ENCODE measurements at places on chromosomes 16 and 17. TPM values are rescaled to one million over a fixed set of nuclear protein-coding genes. Genes with fewer than 3 reads are reported as not detected.

DNA sequence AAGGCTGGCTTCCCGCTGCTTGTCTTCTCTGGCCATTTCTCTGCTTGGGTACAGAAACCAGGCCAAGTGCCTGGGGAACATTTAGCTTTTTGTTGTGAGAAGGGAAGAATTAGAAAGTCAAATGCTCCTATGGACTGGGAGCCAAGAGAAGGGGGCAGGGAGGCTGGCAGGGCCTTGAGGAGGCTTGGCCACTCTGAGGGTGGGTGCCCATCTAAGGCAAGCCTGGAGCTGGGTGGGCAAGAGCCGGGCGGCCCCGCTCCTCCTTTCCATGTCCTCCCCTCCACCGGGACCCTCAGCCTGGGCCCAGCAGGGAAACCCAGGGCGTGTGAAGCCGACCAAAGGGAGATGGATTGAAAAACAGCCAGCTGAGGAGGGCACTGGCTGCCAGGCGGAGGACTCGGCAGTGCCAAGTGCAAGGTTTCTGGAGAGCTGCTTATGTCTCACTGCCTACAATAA is 69.4 kb downstream of the NTN1 start:
- H3K36me3 ChIP-seq, result no peaks in the 10 kb centered on the region
- no peaks in the 10 kb centered on the region for H3K27me3 ChIP-seq
- H3K4me1 ChIP-seq, result no peaks in the 10 kb centered on the region

- peaks cover 25% of the 10 kb centered on the region for H3K4me1 ChIP-seq
- no peak overlapping the region for H3K4me3 ChIP-seq
- DNase-seq, result peak; percentile 93
- H3K36me3 ChIP-seq, result no peaks in the 10 kb centered on the region
- H3K27me3 ChIP-seq, result no peaks in the 10 kb centered on the region
These were observed 29.5 kb upstream of the GSE1 start for GRCh38 chr16:85583491-85584181.

- H3K4me1 ChIP-seq, result peaks cover 10% of the 10 kb centered on the region
- H3K4me3 ChIP-seq, result no peak overlapping the region
- no peaks in the 10 kb centered on the region for H3K27me3 ChIP-seq
- DNase-seq, result peak; percentile 25
These were observed 301.8 kb upstream of the MAF start for GRCh38 chr16:79902351-79902750.

GRCh38 chr16:83046664-83047063 is 419.9 kb downstream of the CDH13 start:
- no peak for DNase-seq
- H3K36me3 ChIP-seq, result no peaks in the 10 kb centered on the region
- H3K27ac ChIP-seq, result no peak overlapping the region
- no peaks in the 10 kb centered on the region for H3K4me1 ChIP-seq
- H3K27me3 ChIP-seq, result no peaks in the 10 kb centered on the region

The CACNA1H gene
- 30.5 TPM for total RNA-seq

GRCh38 chr17:77581480-77581879 is 377.0 kb upstream of the TNRC6C start:
- H3K36me3 ChIP-seq, result no peaks in the 10 kb centered on the region
- H3K27ac ChIP-seq, result no peak overlapping the region
- peaks cover 7% of the 10 kb centered on the region for H3K27me3 ChIP-seq
- peak; percentile 36 for DNase-seq

- H3K36me3 ChIP-seq, result no peaks in the 10 kb centered on the region
- H3K27me3 ChIP-seq, result peaks cover 5% of the 10 kb centered on the region
- no peak overlapping the region for H3K4me3 ChIP-seq
- peak; percentile 23 for DNase-seq
These were observed 10.1 kb upstream of the ZFPM1 start for GRCh38 chr16:88442727-88443576.

The NOTUM gene
- 0.89 TPM for total RNA-seq

DNA sequence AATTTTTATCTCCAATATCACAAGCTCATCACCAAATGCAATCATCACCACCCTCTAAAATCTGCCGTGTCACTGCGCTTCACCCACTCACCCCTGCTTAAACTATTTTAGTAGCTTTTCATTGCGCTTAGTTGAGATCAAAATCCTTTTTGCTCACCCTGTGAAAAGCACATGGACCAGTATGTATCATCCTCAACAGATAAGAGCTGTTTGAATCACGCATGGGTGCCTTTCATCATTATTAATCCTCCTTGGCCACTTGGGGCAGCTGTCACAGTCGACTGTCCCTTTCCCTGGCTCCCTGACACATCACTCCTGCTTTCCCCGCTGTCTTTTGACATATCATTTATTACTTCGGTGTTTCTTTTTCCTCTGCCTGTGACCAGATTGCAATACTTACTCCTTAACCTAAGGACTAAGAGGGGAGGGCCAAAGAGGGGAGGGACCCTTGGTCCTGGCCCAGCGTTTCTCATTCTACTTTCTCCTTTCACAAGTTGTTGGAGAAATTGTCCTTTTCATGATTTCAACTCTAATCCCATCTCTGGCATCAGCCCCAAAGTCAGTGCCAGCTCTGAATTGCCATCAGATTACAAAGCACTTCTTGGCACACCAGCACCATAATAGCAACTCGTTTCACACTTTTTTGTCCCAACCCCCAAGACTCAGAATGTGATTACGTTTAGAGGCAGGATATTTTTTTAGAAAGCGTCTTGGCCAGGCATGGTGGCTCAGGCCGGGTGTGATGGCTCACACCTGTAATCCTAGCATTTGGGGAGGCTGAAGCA is 8.6 kb upstream of the KDM6B start:
- no peak for DNase-seq
- H3K4me3 ChIP-seq, result no peak overlapping the region
- H3K36me3 ChIP-seq, result no peaks in the 10 kb centered on the region

- H3K27ac ChIP-seq, result no peak overlapping the region
- H3K4me1 ChIP-seq, result no peaks in the 10 kb centered on the region
- no peak for DNase-seq
- H3K27me3 ChIP-seq, result no peaks in the 10 kb centered on the region
- H3K4me3 ChIP-seq, result no peak overlapping the region
- peaks cover 18% of the 10 kb centered on the region for H3K36me3 ChIP-seq
These were observed 71.2 kb downstream of the RNF213 start for GRCh38 chr17:80331820-80332219.

DNA sequence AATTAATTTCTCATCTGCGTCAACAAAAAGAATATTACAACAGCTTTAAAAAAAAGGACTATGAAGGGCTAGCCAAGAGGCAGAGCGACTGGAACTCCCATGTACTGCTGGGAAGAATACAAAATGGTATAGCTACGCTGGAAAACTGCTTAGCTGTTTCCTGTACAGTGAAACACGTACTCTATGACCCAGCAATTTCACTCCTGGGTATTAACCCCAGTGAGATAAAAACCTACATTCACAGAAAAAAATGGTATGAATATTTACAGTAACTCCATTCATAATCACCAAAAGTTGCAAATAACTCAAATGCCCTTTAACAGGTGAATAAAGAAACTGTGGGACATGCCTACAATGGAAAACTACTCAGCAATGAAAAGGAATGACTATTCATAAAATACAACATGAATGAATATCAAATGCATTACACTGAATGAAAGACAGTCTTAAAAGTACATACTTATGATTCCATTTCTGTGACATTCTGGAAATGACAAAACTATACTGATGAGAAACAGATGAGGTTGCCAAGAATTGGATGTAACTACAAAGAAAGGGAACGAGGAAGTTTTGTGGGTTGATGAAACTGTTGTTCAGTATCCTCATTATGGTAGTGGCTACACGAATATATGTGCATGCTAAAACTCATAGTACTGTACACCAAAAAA is 27.6 kb downstream of the CMTM4 start:
- no peaks in the 10 kb centered on the region for H3K4me1 ChIP-seq
- no peak overlapping the region for H3K27ac ChIP-seq
- H3K36me3 ChIP-seq, result no peaks in the 10 kb centered on the region

- no peaks in the 10 kb centered on the region for H3K36me3 ChIP-seq
- no peaks in the 10 kb centered on the region for H3K27me3 ChIP-seq
- H3K4me3 ChIP-seq, result no peak overlapping the region
- H3K4me1 ChIP-seq, result no peaks in the 10 kb centered on the region
- no peak overlapping the region for H3K27ac ChIP-seq
These were observed 101.6 kb downstream of the CCT6B start for GRCh38 chr17:34859652-34860051.

DNA sequence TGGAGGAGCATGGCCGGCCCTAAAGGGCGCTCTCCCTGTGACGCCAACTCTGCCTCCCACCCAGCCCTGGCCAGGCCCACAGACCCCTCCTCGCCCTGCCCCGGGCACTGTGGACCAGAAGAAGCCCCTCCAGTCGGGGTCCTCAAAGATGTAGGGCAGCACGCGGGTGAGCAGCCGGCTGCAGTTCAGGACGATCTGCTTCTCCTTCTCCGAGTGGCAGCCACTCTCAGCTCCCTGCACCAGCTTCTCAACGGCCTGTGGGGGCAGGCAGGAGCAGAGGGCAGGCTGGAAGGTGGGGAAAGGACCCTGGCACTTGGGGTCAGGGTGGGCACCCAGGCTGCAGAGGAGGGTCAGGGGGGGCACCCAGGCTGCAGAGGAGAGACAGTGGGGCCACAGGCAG is 8.9 kb downstream of the HID1 start:
- no peak overlapping the region for H3K27ac ChIP-seq
- DNase-seq, result no peak
- H3K27me3 ChIP-seq, result no peaks in the 10 kb centered on the region

DNA sequence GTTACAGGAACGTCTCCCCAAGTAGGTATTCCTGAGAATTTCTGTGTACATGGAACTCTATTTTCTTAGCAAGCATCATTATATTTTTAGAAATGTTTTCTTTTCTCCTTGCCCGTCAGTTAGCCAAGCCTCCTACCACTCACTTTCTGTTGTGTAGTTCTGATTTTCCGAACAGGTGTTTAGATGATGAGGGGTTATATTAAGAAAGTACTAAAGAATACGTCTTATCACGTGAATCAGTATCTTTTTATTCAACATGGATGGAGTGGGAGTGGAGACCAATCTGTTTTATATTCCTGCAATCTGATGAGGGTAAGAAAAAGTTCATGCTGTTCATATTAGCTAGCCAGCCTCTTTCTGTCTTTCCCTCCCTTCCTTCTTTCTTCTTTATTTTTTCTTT is 29.4 kb downstream of the MSI2 start:
- H3K36me3 ChIP-seq, result no peaks in the 10 kb centered on the region
- H3K4me3 ChIP-seq, result no peak overlapping the region
- H3K27ac ChIP-seq, result no peak overlapping the region
- no peak for DNase-seq

DNA sequence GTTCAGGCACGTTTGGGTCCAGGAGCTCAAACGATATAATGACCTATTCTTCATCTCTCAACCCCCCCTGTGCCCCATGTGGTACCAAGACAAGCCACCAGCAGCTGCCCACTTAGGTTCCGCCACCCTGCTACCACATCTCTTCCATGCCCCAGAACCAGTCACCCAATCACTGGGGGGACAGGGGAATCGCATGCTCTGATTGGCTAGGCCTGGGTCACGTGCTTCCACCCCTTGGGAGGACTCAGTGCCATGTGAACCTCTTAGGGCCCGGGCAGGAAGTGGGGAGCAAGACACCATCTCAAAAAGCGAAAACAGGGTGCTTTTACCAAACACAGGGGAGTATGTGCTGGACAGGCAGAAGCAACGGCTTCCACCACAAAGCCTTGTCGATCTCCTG is 91.3 kb downstream of the KATNIP start:
- no peaks in the 10 kb centered on the region for H3K36me3 ChIP-seq
- H3K27ac ChIP-seq, result no peak overlapping the region
- no peak for DNase-seq
- H3K4me3 ChIP-seq, result no peak overlapping the region
- no peaks in the 10 kb centered on the region for H3K27me3 ChIP-seq
- no peaks in the 10 kb centered on the region for H3K4me1 ChIP-seq
